ENCODE measurements at places on chromosomes 2 and 18.

DNA sequence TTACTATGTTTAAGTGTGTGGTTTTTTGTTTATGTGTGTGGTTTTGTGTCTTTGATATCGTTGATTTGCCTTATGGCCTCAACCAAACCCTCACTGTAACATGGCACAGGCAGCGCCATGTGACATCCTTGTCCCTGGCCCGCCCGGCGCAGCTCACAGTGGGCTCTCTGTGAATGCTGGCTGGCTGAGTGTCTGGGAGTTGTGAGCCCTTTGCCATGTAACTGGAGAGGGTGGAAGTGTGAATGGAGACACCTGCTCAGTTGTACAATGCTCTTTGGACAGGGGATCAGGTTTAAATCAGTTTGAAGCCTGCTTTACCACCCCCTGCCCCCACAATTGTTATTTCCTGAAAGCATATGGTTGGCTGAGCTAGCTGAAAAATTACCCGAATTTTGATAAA, 41.8 kb downstream of the TCF7L1 start:
- no peak for DNase-seq

- peak; percentile 18 for DNase-seq
Measured at GRCh38 chr2:2707206-2707991, 376.3 kb upstream of the MYT1L start.

DNA sequence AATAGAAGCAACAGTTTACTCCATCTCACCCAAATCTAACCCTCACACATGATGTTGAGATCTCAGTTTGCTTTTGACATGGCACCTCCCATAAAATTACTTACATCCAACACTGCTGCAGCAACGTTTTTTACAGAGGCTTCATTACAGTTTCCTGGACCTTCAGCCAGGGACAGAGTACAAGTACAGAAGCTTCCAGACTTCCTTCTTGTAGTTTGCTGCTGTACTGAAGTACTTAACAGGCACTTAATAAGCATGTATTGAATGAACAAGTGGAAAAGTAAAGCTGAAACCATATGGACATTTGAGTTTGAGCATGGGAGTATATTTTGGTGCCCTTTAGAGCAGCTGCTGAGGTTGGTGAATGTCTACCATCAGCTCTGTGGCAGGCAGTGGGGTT, 514.2 kb downstream of the PTPRM start:
- DNase-seq = no peak

DNA sequence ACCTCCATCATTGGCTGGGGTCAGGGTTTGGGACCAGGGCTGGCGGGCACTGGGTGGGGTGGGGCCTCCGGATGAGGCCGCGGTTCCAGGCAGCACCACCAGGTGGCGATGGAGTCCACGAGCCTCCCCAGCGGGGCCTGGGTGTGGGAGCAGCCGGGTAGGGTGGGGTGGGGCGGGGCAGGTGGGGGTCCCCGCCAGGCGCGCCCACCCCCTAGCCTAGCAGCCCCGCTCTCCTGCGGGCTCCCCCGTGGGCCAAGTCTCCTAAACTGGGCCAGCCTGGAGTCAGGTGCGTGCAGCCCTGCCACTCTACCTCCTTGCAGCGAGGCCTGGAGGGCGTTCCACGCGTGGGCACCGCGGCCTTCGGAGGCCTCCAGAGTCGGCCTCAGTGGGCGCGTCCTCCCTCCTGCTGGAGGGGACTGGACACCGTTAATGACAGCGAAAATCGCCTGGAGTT, 187.5 kb downstream of the TWIST2 start:
- DNase-seq = peak; percentile 43

DNA sequence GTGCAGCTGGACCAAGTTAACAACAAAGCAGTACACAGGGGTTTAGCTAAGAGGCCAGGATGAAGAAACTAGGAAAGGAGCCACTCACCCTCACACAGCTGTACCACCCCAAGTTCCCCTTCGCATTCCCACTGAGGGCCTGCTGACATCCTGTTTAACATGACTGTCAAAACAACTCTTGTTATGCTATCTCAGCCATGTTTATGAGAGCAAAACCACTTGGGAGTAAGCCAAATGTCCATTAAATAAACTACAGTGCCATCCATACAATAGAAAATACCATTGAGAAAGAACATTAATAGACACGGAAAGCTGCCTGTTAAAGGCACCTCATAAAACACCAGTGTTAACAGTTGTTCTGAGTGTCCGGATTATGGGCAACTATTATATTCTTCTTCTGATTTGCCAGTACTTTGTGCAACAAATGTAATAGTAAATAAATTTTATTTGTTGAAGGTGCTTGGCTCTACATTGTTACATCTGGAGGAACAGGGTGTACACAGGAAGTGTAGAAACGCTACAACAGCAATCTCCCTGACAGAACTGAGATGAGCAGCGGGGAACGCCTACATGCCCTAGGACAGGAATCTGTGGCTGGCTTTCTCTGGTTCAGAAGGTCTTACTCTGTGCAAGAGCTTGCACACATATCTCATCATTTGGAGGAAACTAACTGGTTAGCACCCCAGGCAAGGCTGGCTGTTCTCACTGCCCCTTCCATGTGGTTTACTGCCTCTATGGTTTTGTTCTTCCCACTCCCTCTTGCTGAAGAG, 85.6 kb downstream of the EHD3 start:
- peak; percentile 37 for DNase-seq

DNA sequence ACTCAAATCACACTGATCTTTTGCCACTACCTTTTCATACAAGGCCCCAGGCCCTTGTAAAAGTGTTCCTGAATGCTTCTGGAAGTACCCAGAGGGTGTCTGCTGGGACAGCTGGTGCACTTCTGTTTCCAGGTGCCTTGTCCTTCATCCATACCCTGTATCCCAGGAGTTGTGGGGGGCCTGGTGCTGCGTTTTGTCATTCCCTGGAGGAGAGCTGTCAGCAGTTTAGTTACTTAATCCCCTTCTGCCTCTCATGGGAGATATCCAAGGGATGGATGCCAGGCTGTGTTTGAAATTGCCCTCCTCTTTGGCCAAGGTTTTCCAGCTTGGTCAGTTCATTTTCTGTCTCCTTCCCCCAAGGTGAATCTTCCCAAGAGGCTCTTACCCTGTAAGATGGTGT, 158.3 kb downstream of the WDSUB1 start:
- no peak for DNase-seq

DNA sequence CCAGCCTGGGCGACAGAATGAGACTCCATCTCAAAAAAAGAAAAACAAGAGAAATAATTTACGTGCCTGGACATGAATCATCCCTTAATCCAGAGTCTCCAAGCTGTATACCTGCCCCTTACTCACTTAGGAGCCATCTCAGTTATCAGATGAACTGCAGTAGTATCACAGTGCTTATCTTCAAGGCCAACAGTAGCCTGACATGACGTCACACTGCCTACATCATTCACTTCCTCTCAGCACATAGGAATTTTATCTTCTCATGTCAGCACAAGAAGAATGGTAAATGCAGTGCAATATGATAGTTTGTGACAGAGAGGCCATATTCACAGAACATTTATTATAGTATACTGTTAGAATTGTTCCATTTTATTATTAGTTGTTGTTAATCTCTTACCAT, 216.6 kb downstream of the SS18 start:
- no peak for DNase-seq

GRCh38 chr2:224870341-224870740, 154.2 kb upstream of the CCDC195 start:
- DNase-seq = no peak

GRCh38 chr2:66581339-66582103, 146.6 kb downstream of the MEIS1 start:
- DNase-seq = no peak

GRCh38 chr18:35328868-35329267, 15.4 kb downstream of the ZNF24 start:
- DNase-seq = no peak

DNA sequence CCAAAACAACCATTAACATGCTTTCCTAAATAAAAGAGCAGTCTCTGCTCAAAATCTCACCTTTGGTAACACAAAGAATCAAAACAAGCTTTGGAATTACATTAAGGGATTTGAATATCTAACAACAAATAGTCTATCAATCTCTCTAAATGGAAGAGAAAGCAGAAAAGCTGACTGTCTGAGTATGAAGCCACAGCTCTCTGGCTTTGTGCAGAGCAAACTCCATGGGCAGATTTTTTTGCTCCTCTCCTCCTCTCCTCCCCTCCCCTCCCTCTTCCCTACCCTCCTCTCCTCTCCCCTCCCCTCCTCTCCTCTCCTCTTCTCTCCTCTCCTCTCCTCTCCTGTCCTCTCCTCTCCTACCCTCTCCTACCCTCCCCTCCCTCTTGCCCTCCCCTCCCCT, 329.5 kb upstream of the ETAA1 start:
- no peak for DNase-seq

DNA sequence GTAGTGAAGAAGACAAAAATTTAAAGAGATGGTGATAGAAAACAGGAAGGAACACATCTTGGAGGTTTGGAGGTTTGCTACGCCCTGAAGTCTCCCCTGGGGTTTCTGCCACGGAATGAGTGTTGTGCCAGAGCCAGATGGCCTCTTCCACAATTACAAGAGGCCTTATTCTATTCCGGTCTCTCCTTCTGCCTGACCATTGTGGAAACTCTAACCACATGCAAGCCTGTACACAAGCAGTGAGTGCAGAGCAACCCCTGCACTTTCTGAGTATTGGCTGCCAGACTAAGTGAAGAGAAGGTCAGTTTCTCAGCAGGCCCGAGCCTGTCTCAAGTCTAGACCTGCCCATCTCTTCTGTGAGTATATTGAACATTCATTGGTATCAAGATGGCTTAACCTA, 22.7 kb upstream of the MYO1B start:
- DNase-seq = no peak

GRCh38 chr2:175688243-175688642, 313.8 kb downstream of the LNPK start:
- DNase-seq = no peak

- no peak for DNase-seq
Measured at GRCh38 chr2:221596192-221596591, 24.1 kb upstream of the EPHA4 start.

- no peak for DNase-seq
Measured at GRCh38 chr2:66317268-66317890, 117.5 kb upstream of the MEIS1 start.

GRCh38 chr18:25061395-25061794, 290.6 kb downstream of the ZNF521 start:
- DNase-seq = no peak

DNA sequence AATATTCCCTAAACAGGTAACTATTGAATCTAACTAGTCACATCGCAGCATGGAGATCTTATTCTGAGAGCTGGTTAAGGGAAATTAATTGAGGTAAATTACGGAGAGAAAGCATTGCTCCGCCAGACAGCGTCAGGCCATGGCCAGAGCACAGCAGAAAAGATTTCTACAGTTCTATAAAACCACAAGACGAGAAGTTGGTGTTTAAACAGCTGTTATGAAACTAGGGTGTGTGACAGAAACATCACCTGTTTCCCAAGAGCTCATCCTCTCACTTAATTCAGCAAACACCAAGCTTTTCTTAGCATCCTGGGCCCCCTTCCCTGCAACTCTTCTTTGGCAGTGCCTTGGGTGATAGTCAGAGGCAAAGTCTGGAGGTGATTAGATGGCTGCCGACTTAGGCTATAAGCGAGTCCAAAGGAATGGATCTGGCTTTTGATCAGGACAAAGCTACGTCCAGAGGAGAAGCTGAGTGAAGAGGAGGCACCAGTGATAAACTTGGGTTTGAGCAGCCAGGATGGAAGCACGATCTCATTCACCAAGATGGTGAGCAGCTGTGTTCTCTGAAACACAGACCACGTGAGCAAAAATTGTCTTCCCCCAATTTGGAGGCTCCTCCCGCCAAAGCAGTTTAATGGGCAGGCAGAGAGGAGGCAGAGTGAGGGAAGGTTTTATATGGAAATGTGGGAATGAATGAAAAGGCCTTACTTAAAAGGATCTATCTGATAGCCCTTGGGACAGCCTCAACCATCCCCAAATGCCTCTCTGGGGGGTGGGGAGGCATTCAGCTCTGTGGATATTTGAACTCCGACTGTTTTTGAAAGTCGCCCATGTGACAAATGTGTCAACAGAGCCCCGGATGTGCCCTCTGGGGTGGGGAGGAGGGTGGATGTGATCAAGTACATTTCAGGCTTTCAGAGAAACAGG, 57.8 kb downstream of the PKDCC start:
- DNase-seq = peak; percentile 64

DNA sequence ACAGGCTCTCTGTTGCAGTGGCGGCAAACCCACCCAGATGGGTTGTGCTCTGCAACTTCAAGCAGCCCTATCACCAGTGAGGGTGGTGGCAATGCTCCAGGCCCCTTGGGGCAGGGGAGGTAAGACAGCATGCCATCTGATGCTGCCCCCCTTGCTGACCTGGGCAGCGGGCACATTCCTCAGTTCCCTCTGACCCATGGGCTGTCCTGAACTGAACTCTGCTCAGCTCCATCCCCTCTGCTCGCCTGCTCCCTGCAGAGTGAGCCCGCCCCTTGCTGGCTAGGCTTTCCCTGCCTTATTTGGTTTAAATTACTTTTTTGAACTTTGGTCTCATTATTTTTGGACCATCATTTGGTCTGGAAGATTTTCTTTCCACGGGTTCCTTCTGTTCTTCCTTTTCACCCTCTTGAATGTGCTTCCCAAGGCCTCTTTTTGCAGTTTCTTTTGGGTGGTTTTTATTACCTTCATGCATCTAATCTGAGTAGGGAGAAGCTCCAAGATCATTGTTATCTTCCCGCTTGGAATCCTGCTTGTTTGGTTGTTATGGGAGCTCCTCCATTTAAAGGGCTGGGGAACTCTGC, 565.4 kb downstream of the TNS1 start:
- no peak for DNase-seq

Data from NAMALWA (cell line).